ENCODE measurements at places on chromosomes 16 and 17.
A peak's percentile ranks its signal among the peaks of the same experiment; 100 is the strongest.

DNA sequence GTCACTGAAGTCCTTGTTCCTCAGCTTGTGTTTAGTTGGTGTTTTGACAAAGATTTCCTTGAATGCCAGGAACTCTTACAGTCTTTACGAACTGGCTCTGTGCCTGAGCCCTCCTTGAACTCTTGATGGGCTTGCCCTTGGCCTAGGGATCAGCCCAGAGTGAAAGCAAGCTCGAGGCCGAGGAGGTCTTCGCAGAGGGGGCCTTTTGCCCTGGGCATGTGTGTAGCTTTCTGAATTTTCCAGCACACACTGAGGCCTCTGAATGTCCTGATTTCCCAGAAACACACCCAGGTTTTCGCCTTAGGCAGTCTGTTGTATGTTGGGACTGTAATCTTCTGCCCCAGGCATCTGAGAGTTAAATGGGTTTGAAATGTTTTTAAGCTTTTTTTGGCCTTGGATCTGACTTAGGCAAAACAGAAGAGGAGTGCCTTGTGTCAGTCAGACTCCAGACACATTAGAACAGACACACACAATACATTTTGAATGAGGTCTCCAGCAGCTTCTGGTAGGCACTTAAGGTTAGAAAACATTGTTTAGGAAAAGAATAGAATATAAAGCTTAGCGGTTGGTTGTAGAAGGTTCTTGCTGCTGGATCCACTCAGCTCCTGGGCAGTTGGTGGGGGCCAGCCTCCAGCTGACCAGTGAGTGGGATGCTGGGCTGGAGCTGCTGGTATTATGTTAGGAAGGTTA is 17.1 kb downstream of the FOXK2 start:
- DNase-seq, result peak; percentile 64

DNA sequence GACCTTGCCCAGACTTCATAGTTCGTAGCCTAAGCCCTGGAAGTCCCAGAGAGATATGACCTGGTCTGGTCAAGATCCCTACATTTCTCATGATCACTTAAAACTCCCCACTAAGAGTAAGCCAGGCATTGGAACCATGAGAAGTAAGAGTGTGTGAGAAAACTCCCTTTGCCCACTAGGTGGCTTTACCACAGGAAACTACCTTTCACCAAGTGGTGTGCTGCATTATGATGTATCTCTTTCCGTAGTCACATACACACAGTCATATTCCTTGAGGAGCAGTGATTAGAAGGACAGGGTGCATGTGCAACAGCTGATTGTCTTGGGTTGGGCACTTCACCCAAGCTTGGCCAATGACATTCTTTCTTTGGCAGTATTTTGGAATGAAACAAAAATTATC is 639.3 kb downstream of the KCNJ2 start:
- peak; percentile 17 for DNase-seq

DNA sequence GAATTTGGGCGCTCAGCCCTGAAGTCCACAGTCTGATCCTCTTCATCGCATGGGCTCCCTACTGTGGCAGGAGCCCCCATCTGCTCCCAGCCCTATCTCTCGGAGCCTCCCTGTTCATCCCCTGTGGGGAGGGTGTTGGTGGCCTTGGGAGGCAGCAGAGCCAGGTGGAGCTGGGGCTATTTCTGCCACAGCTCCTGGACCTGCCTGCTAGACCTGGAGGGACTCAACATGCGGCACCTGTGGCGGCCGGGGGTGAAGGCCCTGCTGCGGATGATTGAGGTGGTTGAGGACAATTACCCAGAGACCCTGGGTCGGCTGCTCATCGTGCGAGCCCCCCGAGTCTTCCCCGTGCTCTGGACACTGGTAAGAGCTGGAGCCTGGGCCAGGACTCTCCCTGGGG is 30.5 kb downstream of the NAGPA start:
- no peak for DNase-seq

GRCh38 chr17:77924757-77925336 is 33.7 kb upstream of the TNRC6C start:
- DNase-seq, result no peak

GRCh38 chr17:63649813-63650212 is 27.6 kb downstream of the MAP3K3 start:
- no peak for DNase-seq

- no peak for DNase-seq
Measured at GRCh38 chr16:75640598-75640997, 6.9 kb downstream of the KARS1 start.

DNA sequence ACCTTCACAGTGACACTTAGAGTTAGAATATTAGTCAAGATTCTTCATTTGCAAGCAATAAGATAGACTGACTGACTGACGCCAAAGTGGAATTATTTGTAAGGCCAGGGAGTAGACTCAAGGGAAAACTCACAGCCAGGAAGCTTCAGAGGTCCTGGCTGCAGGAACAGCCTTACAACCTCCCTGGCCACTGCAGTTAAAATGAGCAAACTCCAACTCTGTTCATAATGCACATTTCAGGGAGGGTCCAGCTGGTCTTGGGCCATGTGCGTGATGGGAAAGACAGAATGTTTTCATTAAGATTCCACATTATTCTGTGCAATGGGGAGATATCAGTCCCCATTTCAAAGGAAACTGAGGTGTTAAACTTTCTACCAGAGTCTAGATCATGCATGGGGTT is 9.9 kb downstream of the CAPNS2 start:
- no peak for DNase-seq

DNA sequence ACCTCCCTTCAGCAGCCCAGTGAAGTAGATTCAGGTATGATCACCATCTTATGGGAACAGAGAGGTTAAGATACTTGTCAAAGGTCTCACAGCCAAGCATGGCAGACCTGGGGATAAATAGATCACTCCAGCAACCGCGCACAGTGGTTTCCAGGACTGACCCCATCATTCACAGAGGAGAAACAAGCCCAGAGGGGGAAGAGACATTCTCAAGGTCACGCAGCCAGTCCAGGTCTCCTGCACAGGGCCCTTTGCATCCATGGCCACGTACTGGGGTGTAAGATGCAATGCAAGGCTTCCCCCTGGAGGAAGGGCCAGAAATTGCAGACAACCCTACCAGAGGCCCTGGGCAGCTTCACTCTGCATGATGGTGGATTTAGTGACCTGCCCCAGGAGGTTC is 19.9 kb downstream of the TLE7 start:
- DNase-seq, result peak; percentile 10

DNA sequence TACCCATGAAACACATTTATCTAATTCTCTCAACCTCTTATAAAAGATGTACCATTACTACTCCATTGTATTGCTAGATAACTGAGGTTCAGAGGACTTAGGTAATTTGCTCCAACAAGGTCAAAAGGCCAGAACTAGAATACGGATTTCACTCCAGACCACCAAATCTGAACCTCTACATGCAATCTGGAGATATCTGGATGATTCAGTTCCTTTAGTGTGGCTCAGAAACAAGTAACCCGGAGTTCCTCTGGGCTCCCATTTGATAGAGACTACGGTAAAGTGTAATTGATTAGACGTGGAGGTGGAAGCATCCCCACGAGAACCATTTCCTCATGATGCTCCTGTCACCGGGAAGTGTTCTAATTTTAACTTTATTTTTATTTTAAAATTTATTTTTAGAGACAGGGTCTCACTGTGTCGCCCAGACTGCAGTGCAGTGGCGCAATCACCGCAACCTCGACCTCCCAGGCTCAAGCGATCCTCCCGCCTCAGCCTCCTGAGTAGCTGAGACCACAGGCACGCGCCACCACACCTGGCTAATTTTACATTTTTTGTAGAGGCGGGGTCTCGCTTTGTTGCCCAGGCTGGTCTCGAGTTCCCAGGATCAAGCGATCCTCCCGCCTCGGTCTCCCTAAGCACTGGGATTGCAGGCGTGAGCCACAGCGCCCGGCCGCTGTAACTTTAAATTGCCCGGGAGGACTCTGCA is 608 bp upstream of the COX10 start:
- DNase-seq, result no peak

DNA sequence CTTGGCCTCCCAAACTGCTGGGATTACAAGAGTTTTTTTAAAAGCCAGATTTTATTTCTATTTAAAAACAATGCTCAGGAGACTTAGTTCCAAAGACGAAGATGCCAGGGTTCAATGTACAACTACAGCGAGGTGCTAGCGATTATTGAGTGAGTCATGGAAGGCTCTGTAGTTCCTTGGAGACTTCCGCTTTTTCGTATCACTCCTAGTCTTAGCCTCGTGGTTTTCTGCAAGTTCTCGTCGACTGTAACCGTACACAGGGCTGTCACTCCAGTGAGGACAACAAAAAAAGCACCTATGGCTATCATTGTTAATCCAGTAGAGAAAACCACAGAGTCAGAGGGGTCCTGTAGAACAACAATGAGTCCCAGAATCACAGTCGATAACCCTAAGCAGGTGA is 22.7 kb upstream of the ZC3H7A start:
- no peak for DNase-seq

- no peak for DNase-seq
Measured at GRCh38 chr17:72101526-72101925, 19.3 kb upstream of the SOX9 start.

GRCh38 chr17:80453126-80453997 is 23.0 kb downstream of the NPTX1 start:
- DNase-seq, result no peak

DNA sequence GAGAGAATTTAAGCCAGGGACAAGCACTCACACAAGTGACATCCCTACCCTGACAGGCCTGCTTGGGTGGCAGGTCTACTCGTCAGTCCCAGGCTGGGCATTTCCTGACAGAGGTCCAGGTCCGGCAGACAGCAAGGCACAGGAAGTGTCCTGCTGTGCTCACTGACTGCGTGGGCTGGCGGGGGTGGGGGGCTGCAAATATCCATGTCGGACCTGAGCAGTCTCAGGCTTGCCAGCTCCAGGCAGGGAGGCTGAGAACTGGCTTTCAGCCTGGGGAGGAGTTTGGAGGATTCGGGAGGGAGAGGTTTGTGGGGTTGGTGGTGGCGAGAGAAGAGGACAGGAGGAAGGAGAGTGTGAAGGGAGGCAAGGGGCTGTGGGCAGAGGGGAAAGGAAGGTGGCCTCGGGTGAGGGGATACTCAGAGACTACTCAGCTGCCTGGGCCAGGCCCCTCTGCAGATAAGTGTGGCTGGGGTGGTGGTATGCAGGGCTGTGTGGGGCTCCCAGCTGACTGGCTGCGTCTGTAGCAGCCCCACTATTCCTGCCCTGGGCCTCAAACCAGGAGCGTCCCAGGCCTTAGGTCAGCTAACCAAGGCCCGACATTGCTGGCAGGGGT is 7.8 kb downstream of the HIC1 start:
- DNase-seq, result no peak

DNA sequence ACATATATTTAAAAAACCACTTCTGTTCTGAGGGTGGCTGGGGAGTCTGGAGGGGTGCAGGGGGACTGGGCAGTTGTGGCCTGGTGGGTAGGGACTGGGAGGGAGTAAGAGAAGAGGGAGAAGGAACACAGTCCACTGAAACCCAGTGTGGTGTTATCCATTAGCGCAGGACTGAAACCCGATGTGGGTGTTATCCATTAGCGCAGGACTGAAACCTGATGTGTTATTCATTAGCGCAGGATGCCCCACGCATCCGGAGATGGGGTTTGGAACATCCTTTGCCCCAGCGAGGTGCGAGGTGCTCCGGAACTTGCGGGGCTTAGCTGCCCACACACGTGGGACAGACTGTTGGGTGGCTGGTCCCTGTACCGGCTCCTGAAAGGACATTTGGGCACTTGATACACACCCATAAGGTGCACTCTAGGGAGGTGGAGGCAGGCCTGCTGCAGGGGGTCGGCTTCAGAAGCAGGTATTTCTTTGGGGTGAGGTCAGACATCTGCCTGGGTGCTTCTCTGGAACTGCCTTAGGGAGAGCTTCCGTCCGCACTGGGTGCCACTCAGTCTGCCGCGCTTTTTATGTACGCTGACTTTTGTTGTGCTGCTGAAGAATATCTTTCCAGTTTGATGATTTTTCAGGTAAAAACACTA is 20.3 kb upstream of the FASN start:
- DNase-seq, result no peak

- DNase-seq, result peak; percentile 94
Measured at GRCh38 chr17:15963670-15964110, 18.8 kb downstream of the ADORA2B start.

- no peak for DNase-seq
Measured at GRCh38 chr16:86812363-86812970, 234.1 kb downstream of the FOXL1 start.

GRCh38 chr17:59762049-59762823 is 54.8 kb downstream of the VMP1 start:
- DNase-seq, result peak; percentile 45

DNA sequence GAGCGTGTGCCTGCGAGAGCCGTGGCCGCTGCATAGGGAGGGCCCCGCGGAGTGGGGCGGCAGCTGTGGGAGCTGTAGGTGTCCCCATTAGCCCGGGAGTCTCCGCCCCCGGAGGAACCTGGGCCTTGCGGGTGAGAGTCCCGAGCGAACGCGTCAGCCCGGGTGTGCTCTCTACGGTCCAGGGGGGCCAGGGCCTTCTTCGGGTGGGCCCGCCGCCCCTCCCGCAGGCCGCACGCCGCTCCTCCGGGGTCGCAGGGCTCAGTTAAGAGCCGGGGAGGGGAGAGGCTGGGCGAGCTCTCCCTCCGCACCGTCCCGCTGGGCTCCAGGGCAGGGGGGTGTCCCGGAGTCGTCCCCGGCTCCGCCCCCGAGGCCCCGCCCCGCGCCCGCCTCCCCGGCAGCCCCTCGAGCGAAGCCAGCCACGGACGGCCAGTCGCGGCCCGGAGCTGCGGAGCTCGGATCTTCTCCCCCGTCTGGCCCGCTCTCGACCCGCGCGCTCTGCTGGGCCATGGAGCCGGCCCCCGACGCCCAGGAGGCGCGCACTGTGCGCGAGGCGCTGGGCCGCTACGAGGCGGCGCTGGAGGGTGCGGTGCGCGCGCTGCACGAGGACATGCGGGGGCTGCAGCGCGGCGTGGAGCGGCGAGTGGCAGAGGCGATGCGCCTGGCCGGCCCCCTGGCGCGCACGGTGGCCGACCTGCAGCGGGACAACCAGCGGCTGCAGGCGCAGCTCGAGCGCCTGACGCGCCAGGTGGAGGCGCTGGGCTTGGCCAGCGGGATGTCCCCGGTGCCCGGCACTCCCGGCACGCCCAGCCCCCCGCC is at the start of gene SMTNL2:
Gene SMTNL2 (plus strand): TSS at position 429 of the 816 bp plus-strand sequence. CDS start 77 bp downstream, at position 506.
- DNase-seq, result no peak

DNA sequence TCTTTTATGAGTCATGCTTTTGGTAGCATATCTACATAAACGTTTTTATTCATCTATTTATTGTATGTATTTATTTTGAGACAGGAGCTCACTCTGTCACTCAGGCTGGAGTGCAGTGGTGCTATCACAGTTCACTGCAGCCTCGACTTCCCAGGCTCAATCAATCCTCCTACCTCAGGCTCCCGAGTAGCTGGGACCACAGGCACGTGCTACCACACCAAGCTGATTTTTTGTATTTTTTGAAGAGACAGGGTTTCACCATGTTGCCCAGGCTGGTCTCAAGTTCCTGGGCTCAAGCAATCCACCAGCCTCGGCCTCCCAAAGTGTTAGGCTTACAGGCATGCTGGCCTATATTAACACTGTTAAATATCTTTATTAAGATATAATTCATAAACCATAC is 20.4 kb upstream of the IL4R start:
- DNase-seq, result no peak

DNA sequence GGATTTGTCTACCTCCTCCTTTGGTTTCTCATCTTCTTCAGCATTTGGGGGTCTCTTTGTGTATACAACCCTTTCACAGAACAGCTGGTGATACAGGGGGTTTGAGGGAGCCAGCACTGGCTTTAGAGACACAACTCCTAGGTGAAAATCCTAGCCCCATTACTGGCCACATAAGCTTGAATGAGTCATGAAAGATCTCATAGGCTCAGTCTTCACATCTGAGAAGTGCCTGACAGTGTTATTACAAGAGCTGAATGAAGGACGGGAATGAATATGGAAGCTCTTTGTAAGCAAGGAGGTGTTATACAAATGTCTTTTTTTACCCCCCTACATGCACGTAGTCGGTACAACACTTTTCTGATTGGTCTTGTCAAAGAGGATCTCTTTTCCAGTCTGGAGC is 1.7 kb upstream of the B4GALNT2 start:
- no peak for DNase-seq

GRCh38 chr16:49575346-49576172 is 202.0 kb downstream of the C16orf78 start:
- no peak for DNase-seq

Measured in SW 1271 (cell line).